ENCODE measurements at places on chromosomes 3 and 15.

DNA sequence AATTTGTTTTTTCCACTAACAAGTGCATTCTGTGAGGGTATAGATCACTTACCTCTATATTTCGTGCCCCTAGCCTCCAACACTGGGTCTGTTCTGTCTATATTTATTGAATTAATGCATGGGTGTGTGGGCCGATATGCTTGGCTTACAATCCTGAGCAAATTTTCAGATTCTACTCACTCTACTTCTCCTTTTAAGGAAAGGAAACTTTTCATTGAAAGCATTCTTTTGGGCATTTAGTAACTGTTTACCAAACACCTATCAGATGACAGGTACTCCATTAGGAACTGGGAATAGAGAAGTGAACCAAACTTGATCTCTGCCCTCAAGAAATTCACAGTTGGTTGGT, 60.5 kb downstream of the TLE3 start:
- DNase-seq = no peak

DNA sequence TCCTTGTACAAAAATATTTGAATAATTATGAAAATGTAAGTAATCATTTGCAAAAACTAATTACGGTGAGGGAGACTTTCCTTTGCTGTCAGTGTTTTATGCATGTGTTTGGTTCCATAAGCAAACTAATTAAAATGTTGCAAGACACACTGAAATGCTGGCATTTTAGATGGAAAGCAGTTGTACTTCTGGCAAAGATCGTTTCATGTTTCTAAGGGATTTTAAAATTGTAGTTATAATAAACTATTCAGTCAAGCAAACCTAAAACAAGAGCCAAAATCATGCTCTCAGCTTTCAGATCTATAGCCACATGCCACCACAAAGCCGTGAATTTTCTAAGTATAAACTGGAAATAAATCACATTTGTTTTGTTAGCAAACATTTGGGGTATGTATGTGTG, 240.1 kb upstream of the ZNF385D start:
- no peak for DNase-seq

DNA sequence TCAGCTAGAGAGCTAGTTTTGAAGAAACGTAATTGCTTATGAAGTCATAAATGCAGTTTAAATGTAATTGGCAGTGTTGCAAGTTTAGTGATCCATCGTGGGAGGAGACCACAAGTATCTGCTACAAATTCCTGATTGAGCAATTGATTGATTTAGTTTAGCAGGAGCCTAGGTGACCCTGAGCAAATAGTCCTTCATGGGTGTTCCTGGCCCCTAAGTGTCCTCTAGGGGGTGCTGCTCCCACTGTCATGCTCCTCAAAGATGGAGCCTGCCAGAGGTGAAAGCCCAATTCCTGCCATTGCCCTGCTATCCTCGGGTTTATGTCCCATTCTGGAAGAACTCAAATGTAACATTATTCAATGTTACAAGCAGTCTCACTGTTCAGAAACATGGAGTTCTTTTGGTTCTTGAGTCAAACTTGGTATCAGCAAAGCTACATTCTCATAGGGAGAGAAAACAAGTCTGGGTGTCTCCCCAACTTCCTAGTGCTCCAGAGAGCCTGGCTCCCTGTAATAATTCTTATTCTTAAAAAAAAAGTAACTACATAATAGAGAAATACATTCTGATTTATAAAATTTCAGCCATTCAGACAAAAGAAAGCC, 29.8 kb upstream of the SENP5 start:
- DNase-seq = peak; percentile 4

- no peak for DNase-seq
These were observed 217.1 kb upstream of the KCNMB2 start for GRCh38 chr3:178318941-178319816.

- DNase-seq = no peak
These were observed 54.2 kb downstream of the NPAP1 start for GRCh38 chr15:24729760-24730159.

DNA sequence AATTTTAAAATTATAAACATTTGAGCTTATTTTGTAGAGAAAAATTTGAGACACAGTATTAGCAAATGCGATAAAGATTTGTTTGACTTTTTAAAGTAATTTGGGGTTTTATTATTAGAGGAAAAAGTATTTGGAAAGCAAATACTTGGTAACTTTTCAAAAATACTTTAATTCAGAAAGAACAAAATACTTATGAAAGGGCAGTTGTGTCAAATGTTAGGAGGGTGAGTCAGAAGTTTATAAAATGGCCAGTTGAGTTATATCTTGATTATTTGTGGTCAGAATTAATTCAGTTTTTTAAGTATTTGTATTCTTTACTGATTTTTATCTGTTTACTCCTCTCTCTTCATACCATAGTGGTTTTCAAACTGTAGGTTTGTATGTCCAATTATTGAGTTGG, 12.1 kb downstream of the LACTB start:
- no peak for DNase-seq

DNA sequence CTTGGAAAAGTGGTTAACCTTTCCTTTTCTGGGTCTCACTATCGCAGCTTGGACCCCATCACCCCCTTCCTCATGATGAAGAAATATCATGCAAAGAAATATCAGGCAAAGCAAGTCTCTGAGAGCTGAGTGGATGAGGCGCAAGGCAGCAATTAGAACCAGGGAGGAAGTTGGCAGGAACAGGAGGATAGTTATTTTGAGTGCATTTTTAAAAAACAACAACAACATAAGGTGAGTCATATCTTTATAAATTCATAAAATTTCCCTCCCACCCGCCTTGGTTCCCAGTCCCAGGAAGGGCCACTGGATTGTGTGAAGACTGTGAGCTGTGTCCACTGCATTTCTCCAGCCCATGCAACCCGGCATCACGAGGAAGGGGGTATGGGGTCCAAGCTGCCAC, 316.9 kb upstream of the TLE3 start:
- DNase-seq = no peak

GRCh38 chr3:120088622-120089021, 5.6 kb downstream of the GSK3B start:
- DNase-seq = no peak

DNA sequence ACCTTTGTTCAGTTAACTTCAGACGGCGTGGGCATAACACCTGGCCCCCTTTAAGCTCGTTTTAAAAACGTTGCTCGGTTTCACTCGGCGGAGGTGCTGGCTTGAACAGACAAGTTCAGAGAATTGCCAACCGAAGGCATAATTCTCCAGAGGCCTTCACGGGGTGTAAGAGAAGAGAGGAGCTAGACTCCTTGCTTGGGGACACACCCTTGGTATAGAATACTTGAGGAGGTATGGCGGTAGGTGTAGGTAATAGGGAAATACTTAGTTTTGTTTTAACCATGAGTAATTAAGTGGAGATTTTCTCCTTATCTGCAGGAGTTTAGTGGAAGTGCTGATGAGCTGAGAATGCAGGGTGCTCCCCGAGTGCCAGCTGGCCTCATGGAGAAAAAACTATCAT, 921 bp downstream of the FBXL2 start:
- DNase-seq = peak; percentile 13

- DNase-seq = no peak
These were observed 1.4 kb upstream of the AP4E1 start for GRCh38 chr15:50906954-50907600.

- DNase-seq = no peak
These were observed 297 bp downstream of the PRC1 start for GRCh38 chr15:90994059-90994416.

GRCh38 chr3:19264424-19264823, 116.1 kb downstream of the KCNH8 start:
- DNase-seq = no peak

DNA sequence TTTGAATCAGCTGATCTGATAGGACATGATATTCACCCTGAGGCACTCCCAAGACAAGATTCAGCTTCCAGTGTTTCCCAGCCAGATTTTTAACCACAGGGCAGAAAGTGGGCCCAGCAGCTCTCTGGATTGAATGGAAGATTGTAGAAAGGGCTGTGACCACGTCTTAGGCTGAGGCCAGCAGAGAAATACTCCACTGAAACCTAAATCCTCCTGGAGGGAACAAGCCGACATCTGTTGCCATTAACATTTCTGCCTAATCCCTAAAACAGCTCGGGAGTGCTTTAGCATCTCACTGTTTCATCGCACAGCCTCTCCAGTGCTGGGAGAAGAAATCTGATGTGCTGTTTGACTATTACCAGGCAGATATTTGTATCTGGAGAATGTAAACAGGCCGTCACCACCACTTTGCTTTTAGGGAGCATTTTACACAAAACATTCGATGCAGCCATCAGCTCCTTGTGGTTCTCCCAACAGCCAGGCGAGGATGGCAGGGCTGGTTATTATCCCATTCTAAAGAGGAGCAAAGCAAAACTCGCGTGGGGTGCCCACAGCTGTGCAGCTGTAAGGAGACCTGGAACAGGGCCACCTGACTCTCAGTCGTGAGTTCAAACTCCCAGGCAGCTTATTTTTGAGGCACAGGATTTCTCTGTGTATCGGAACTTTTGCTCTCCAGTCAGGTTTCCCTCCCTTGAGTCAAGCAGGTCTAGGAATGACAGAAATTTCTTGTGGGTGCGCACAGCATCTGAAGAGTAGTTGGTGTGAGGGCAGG, 117.4 kb downstream of the LIPC start:
- DNase-seq = peak; percentile 98

DNA sequence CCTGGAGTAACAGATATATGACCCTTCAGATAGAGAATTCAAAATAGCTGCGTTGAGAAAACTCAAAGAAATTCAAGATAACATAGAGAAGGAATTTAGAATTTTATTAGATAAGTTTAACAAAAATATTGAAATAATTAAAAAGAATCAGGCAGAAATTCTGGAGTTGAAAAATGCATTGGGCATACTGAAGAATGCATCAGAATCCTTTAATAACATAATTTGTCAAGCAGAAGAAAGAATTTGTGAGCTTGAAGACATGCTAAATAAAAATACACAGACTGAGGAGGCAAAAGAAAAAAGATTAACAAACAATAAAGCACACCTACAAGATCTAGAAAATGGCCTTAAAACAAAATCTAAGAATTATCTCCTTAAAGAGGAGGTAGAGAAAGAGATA, 50.5 kb downstream of the SPTSSB start:
- DNase-seq = no peak

- no peak for DNase-seq
These were observed 22.6 kb downstream of the EFHB start for GRCh38 chr3:19911452-19911851.

- DNase-seq = no peak
These were observed 15.2 kb upstream of the RTP2 start for GRCh38 chr3:187717572-187717971.

DNA sequence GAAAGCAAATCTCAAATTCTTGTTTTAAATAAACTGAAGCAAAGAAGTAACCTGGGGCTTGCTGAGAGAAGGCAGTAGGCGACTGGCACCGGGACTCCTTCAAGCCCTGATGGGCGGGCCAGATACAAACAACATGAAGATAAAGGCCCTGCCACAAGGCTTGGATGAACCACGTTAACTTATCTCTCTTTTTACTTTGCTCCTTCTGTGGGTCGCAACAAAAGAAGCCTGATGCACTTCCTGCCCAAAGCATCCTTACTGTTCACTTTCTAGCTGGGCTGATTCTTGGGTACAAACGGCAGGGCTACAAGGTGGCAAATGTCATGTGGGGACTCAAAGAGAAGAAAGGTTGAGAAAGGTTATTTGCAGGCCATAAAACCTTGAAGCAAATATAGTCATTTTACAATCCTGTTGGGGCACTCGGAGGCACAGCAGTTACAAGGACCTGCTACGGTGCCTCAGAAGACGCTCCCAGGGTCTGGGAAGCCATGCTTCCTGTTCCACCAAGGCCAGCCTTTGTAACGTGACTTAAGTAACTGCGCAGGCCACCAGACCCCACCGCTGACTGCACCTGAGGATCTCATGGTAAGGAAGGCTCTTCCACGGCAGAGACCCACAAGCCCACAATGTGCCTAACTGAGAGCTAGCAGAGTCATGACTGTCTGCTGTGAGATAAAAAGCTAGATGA, 71.1 kb downstream of the CHSY1 start:
- DNase-seq = no peak

DNA sequence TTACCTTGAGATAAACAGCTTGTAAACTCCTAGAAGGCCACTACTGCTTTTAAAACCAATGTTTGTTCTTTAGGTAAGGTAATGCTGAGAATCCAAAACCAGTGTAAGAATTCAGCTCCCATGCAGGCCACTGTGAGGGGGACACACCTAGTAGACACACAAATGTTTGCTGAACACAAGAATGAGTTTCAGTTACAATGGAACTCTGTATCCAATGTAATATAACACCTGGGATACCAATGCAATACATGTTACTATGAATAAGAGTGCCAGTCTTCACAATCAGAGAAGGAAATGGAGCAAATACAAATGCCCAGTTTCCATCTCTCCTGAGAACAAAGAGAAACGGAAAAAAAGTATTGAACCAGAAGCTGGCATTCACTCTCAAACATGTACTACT, 65.9 kb downstream of the IGF2BP2 start:
- no peak for DNase-seq

DNA sequence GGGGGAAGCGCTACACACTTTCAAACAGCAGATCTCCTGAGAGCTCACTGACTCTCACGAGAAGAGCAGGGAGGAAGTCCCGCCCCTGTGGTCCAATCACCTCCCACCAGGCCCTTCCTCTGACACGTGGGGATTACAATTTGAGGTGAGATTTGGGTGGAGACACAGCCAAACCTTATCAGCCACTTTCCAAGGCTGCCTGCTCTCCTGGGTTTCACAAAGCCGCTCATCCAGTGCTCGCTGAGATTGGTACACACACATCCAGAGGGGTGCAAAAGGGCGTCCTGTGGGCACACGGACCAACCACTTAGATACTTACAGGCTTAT, 23.1 kb downstream of the XXYLT1 start:
- no peak for DNase-seq

DNA sequence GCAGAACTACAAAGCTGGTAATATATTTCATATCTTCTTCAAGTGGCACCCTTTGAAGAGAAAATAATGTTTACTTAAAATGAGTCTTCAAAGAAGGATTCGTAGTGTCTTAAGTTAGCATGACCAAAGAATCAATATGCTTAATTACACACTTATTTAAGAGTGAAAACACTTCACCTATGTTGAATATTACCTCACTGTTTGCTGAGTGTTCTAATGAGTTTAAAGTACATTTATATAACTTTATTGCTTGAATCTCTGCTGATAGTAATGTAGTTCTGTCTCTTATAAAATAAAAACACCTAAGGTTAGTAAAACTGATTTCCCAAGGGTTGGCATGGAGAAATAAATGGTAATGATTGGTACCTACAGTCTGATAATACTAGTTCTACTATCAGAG, 143.3 kb upstream of the SLC2A2 start:
- no peak for DNase-seq

DNA sequence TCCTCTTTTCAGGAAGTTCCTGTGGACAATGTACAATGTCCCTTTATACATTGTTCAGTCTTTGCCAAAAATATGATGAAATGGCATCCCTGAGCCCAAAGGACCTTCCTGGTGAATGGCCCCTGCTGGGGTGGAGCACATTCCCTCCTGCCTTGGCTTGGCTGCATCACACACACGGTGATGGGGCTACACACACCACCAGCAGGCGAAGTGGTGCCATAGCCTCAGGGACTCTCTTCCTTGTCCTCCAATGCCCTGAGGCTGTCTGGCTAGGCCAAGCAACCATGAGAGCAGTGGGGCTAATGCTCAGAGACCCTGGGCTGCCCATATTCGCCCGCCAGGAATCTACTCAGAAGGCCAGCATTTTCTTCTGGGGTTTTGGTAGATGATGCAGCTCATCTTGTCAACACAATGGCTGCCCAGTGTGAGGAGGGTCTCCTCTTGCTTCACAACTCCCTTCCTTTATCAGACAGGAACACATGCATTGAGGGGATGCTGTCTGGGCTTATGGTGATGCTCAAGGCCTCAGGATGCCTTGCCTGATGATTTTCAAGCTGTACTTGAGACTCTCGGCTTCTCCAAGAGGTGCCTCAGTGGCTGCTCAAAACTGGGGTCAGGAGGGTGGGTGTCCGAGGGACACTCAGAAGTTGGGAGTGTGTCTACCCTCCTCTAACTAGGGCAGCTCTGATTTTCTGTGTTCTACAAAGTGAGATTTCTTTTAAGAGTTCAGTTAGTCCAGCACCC, 40.9 kb upstream of the EPHB1 start:
- no peak for DNase-seq
